ENCODE measurements at places on chromosomes 3 and 15. TPM values are rescaled to one million over a fixed set of nuclear protein-coding genes. Genes with fewer than 3 reads are reported as not detected.

ILDR1 gene
- total RNA-seq = not detected

MEF2A gene
- total RNA-seq = 49.9 TPM

NR2F2 gene
- total RNA-seq = 23.9 TPM

NME9 gene
- not detected for total RNA-seq

CFAP20DC gene
- 6.8 TPM for total RNA-seq

PRTG gene
- 1.7 TPM for total RNA-seq

ZNF717 gene
- total RNA-seq = 20.0 TPM

SAMMSON gene
- total RNA-seq = not detected

PIERCE2 gene
- 1.2 TPM for total RNA-seq

TMEM115 gene
- total RNA-seq = 84.4 TPM

THPO gene
- 0.15 TPM for total RNA-seq
